ENCODE measurements at places on chromosomes 5 and 9.

- no peak for DNase-seq
These were observed 7.0 kb upstream of the IRF1 start for GRCh38 chr5:132497488-132497997.

GRCh38 chr5:2149195-2149539 lies 266.4 kb upstream of the IRX4 start:
- no peak for DNase-seq

DNA sequence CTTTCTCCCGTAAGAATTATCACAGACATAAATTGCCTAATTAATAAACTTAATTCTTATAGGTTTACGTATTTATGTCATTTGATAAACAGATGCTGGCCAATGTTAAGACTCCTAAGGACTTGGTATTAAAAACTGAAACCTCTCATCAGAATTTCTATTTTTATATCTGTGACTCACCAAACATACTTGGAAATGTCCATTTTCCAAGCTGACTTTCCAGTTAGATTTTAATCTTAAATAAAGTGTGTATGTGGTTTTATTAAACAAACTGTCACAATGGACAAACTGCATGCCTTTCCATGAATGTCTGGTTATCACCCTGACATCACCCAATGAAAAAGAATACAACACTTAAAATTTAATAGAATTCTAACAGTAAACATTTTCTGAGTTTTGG lies 12.6 kb upstream of the COL23A1 start:
- no peak for DNase-seq

GRCh38 chr9:112540800-112541199 lies 54.2 kb downstream of the KIAA1958 start:
- DNase-seq = no peak

- DNase-seq = peak; percentile 66
These were observed 86.1 kb downstream of the ZNF354C start for GRCh38 chr5:179146277-179146676.

Data from naive thymus-derived CD4-positive, alpha-beta T cell (primary cell).